ENCODE measurements at places on chromosomes 7 and 10.

- DNase-seq = no peak
These were observed 29.8 kb downstream of the RSU1 start for GRCh38 chr10:16787361-16787791.

DNA sequence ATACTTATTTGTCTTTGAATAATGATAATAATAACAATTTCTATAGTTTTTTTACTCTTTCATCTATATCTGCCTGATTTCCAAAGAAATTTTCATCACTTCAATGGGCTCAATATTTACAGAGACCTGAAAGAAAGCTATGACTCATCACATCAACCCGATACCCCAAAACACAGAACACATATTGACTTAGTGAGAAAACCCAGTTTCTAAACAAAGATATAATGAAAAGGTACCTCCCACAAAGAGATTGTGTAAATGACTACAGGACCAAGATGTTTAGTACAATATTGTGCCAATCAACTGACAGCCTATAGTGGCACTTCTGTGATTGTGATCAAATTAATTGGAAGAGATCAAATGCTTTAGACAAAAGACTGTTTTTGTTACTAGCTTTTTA is 133.9 kb downstream of the PCDH15 start:
- DNase-seq = no peak

- no peak for DNase-seq
These were observed 1.3 kb downstream of the SEMA3D start for GRCh38 chr7:85185424-85186082.

- no peak for DNase-seq
These were observed 18.9 kb upstream of the SUV39H2 start for GRCh38 chr10:14859775-14860174.

- no peak for DNase-seq
These were observed 483.1 kb downstream of the RPS24 start for GRCh38 chr10:78516756-78517155.

DNA sequence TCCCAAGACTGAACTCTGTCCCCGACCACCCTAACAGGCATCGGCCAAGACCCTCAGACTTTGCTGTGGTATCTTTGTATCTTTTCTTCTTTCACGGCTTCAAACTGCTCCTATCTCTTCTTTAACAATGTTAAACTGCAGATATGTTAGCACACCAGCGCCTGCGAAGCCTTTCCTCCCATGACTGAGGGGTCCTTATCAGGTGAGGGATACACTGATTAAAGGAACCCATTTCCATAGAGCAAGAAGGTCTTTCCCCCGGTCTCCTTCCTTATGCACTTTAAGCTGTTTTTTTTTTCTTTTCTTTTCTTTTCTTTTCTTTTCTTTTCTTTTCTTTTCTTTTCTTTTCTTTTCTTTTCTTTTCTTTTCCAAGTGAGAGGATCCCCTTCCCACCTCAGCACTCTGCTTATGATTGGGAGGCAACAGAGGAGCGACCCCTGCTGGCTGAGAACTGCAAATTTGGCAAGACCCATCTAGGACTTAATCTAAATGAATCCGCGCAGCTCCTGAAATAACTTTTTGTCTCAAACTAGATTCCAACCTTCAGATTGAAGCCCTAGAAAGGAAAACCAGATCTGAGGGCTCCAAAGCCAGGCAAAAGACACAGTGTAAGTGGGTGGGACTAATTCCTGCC is 109.9 kb downstream of the ITGB8 start:
- no peak for DNase-seq

- no peak for DNase-seq
These were observed 100.1 kb downstream of the DNAJB6 start for GRCh38 chr7:157436763-157437480.

GRCh38 chr10:119030421-119031250 is 1.1 kb downstream of the NANOS1 start:
- no peak for DNase-seq

DNA sequence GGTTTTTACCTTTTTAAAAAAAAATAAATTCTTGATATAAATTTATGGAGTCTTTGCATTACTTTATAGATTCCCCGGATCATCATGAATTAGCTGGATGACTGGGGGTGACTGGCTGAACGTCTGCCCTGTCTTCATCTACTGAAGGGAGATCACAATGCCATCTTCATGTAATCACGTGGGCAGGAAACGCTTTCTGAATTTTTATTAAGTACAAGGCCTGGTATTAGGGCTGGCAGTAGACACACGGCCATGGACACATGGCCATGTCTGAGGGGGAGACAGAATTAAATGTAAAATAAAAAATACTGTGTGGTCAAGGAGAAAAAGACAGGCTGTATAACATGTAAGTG is 111.2 kb downstream of the VIPR2 start:
- DNase-seq = no peak

DNA sequence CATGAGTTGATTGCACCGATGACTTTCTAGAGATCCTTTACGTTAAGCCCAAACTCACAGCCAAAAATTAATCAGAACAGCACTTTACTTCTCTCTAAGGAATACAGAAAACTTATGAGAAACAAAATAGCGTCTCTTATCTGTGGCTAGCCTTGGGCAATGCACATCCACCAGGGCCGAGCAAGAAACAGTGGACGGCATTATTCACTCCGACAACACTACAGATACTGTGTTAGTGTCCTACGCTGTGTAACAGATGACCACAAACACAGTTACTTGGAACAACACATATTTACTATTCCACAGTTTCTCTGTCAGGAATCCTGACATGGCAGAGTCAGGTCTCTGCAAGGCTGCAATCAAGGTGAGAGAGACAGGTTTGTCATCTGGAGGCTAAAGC is 598.3 kb upstream of the ADARB2 start:
- DNase-seq = no peak

Measured in COLO829 (cell line).